ENCODE measurements at places on chromosomes 12 and 14.

- DNase-seq = no peak
Observed at GRCh38 chr12:48765753-48766162, 23.1 kb downstream of the ADCY6 start.

DNA sequence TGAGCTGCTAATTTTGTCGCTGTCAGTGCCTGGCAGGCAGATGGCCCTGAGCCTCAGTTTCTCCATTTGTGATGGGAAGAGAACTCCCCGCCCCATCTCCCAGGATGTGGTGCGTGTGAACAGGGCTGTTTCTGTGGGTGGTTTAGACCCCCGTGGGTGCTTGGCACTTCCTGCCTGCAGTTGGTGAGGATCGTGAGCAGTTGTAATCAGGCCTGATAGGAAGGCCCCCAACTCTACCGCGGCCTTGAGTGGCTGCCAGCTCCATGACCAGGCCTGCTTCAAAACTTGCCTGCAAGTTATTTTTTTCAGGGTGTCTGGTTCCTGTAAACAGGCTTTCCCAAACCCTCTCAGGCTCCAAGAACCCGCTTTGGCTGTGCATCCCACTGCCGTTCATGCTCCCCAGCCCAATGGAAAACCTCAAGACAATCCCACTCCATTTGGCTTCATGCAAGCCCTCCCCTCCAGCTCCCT lies 138.4 kb downstream of the ZFP36L1 start:
- DNase-seq = no peak

DNA sequence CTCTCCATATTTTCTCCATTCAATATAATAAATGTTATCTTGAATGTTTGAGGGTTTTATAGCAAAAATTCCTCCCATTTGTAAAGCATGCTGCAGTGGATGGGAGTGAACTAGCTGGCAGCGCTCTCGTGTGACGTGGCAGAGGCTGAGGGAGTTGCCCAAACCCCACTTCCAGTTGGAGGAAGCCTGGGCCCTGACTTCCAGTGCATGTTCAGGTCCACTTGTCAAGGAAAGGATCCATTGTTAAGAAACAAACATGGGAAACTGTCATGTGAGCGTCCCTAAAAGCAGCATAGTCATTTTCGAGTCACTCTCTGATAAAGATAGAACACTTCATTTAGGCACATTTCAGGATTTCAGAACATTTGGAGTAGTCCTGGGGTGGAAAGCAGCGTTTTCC lies 116.6 kb downstream of the SLC25A47 start:
- no peak for DNase-seq

GRCh38 chr12:57813971-57814772 lies 4.4 kb downstream of the AVIL start:
- no peak for DNase-seq

- peak; percentile 23 for DNase-seq
Observed at GRCh38 chr14:91509083-91509877, 830 bp downstream of the PPP4R3A start.

DNA sequence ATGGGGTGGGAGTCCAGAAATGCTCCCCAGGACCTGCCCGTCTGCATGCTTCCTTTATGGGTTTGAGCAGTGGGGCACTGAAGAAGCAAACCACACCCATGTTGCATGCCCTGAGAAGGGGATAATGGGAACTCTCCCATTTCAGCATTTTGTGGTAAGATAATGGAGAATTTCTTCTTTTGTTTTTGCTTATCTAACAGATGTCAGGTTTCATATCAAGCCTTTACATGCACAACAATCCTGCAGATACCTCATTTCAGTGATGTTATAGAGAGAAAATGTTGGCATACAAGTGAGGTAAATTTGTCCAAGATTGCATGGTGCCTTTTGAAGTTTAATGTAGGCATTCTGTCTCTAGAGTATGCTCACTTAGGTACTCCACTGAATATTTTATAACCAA lies 177.0 kb downstream of the ALX1 start:
- no peak for DNase-seq

DNA sequence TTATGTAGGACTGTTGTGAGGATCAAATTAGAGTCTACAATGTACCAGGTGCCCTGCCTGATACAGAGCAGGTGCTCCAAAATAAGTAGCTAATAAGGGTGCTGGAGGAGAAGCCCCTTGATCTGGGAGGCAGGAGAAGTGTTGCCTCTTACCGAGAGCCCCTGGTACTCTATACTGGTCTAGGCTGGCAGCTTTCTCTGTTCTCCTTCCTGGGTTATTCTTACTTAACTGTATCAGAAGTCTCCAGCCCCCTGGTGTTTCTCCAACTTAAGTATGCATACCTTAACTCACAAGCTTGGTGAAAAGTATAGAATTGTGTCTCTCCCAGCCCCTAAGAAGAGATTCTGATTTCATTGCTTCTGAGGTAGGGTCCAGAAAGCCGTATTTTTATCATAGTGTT lies 254.9 kb downstream of the LRIG3 start:
- DNase-seq = no peak

- DNase-seq = no peak
Observed at GRCh38 chr12:12673296-12673695, 22.7 kb downstream of the GPR19 start.

- no peak for DNase-seq
Observed at GRCh38 chr12:130441771-130442760, 104.4 kb downstream of the PIWIL1 start.

- peak; percentile 67 for DNase-seq
Observed at GRCh38 chr14:64294672-64295413, 672 bp upstream of the ESR2 start.

DNA sequence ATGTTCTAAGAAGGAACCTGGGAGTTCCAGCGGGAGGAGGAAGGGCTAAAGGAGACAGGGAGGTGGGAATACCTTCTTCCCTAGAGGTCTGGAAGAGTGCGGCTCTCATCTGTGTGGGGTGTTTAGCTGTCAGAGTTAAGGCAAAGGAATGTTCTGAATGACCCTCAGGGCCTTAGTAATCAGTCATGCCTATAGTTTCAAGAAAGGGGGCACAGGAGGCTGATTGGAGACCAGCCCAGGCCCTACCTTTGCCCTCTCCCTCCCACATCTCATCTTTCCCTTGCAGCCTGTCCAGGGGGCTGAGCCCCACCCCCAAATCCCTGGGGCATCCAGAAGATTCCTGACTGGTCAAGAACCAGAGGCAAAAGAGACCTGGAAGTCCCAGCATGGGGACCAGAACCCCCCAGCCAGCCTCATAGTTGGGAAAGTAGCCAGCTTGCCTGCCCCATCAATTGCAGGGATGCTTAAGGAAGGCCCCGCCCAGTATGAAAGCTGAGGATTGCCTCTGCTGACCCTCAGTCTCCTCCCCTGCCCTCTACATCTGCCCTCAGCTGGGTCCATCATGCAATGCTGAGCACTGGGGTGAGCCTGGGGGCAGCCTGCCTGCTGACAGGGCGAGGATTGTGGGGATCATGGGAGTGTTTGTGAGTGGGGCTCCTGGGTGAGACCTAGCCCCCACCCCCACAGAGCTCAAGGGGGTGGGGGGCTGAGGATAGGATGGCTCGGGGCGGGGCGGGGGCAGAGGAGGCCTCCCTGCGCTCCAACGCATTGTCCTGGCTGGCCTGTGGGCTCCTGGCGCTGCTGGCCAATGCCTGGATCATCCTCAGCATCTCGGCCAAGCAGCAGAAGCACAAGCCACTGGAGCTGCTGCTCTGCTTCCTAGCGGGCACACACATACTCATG lies 1.8 kb downstream of the GPR162 start:
- no peak for DNase-seq

DNA sequence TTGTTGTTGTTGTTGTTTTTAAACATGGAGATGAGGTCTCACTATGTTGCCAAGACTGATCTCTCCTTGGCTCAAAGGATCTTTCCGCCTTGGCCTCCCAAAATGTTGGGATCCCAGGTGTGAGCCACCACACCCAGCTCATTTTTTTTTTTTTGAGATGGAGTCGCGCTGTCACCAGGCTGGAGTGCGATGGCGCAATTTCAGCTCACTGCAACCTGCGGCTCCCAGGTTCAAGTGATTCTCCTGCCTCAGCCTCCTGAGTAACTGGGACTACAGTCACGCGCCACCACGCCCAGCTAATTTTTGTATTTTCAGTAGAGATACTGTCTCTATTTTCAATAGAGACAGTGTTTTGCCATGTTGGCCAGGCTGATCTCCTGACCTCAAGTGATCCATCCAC lies 4.9 kb upstream of the CLIP1 start:
- no peak for DNase-seq

DNA sequence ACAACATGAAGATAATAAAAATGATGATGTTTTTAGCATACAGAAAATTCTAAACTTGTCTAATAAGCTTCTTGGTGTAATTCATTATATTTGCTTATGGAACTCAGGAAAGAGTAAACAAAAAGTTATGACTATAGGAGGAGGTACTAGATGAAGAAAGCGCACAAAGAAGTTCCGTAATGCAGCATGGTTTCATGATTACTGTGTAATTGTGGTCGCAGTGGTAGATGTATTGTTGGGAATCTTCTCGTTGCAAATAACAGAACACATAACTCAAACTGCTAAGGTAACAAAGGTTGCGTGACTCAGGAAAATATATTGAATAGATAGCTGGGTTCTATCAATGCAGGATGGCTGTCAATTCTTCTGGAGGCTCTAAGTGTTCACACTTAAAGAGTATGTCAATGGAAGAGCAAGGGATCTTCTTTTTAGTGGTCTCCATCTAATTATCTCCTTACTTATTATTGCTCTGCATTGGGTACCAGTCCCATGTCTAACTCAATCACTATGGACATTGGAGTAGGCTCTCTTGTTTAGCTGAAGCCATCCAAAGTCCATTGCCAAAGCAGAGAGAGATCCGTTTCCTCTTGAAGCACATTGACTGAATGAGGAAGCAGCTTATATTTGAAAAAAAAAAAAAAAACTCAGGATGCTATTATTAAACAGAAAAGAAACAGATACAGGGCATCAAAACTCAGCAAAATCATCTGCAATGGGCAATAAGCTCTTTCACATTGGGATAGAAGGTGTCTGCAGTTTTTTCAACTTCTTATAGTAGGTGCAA lies 283.4 kb upstream of the ATP2B1 start:
- DNase-seq = no peak

GRCh38 chr12:102685172-102685571 lies 204.8 kb upstream of the IGF1 start:
- no peak for DNase-seq

DNA sequence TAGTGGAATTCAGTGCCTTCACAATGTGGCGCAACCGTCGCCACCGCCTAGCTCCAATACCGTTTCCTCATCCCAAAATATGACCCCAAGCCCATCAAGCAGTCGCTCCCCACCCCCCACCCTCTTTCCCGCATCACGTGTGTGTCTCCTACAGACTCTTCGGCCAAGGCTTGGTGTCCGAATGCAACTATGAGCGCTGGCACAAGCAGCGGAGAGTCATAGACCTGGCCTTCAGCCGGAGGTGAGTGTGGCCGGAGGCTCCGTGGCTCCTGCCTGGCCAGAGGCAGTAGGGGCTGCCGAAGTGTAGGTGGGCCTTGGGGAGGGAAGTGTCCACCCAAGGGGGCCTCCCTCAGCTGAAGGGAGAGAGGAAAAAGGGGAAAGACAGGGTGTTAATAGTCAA lies 15.8 kb downstream of the CYP46A1 start:
- DNase-seq = peak; percentile 13

- DNase-seq = no peak
Observed at GRCh38 chr12:106265116-106265515, 17.3 kb upstream of the CKAP4 start.

- no peak for DNase-seq
Observed at GRCh38 chr14:90747909-90748308, 68.3 kb downstream of the TTC7B start.

DNA sequence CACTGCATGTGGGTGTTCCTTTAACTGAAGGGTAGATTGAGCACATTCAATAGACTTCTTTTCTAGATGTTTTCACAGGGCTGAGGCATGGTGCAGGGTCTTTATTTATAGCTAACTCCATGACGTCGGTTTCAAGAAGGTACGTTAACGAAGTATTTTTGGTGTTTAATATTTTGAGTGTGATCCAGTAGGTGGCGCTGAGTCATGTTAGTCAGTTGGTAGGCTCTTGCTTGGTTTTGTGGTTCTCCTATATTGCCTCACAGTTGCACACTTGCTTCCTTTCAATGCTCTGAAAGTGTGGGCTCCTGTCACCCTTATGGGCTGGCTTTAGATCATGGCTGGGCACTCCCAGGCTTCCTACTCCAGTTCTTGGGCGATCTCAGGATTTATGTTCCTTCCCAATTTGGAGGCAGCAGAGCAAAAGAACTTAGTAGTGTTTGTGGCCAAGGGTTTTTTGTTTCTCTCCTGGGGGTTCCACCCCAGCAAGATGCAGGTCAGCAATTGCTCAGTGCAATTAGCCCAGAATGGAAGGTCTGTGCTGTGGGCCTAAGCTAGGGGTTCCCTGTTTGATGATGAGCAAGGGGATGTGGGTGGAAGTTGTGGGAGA lies 471.6 kb upstream of the FOXG1 start:
- DNase-seq = no peak

GRCh38 chr12:86724716-86725115 lies 468.5 kb upstream of the MGAT4C start:
- no peak for DNase-seq

DNA sequence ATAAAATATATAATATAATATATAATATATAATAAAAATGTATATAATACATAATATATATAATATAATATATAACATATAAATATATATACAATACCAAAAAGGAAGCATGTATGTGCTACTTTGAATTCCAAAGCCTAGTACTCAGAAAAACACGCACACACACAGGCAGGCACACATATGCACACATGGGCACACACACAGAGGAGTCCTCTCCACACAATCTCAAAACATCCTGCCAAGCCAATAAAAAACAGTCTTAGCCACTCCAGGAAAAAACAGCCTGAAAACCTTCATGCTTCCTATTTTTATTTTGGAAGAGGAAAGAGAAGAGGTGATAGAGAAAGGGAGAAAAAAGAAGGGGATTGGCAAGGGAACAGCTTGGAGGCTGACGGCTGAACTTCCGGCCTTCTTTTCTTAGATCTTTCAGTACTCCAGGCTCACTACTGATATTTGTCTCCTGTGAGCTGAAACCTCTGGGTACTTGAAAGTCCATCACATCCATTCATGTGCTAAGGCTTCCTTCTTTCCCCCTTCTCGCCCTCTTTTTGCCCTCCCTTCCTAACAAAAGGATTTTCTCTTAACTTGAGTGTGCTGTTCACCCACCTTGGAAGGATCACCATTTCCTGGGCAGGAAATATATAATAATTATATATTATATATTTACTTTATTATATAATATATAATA lies 394.2 kb downstream of the NUAK1 start:
- no peak for DNase-seq

GRCh38 chr14:102779084-102779462 lies 1.8 kb downstream of the TRAF3 start:
- DNase-seq = no peak

DNA sequence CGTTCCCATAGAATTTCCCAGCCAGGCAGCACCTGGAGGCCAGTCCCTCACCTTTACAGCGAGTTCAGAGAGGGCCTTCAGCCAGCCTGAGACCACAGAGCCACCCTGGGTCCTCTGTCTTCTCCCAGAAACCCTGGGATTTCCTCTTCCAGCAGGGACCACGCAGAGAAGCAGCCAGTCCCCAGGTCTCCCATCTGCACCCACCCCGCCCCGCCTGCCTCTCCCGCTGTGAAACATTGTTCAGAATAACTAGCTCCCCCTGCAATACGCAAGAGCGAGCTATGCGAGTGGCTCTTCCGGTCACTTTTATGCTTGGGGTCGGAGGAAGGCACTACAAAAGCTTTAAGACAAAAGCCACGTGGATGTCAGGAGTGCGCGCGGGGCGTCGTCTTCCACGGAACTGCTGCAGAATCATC lies 77.8 kb downstream of the SERPINA3 start:
- DNase-seq = no peak

Measured in T-cell (primary cell).